Stimulated activated CD8-positive, alpha-beta memory T cell treated with anti-CD3 and anti-CD28 coated beads, Interleukin-4, amount 100 ng/mL, for 4 hours (primary cell): ENCODE measurements at places on chromosomes 16 and 17.

DNA sequence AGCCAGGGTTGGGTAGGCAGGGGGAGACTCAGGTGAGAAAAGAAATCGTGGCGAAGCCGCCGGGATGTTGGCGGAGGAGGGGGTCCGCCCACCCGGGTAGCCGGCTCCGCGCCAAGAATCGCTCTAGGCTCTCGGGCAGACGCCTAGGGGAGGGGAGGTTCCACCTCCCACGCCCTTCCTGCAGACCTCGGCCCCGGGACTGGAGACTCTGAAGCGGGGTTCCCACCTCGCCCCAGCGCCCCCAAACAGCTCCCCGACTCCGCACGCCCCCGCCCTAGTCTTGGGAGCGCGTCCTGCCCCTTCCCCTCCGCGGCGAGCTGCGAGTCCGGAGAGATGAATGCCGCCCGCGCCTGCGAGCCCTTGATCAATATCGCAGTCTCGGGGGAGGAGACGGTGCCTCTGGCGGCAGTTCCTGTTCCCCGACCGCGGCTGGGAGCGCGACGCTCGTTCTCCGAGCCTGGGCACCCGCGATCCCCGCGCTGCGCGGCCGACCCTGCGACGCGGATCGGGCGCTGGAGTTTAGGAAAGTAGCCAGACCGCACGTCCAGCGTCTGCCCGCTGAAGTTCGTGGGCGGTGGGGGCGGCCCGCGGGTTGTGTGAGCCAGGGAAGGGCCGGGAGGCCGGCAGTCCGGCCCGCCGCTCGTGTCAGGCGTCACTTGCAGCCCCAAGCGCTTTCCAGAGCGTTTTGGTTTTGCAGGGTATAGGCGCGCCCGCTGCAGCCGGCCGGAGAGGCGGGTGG, 790 bp downstream of the CRHR1 start:
- DNase-seq: no peak

GRCh38 chr16:68512183-68512582, 26.9 kb upstream of the ZFP90 start:
- DNase-seq: no peak

GRCh38 chr17:70251706-70252105, 82.4 kb downstream of the KCNJ2 start:
- no peak for DNase-seq

GRCh38 chr17:8846768-8847211, 20.7 kb downstream of the PIK3R6 start:
- no peak for DNase-seq

DNA sequence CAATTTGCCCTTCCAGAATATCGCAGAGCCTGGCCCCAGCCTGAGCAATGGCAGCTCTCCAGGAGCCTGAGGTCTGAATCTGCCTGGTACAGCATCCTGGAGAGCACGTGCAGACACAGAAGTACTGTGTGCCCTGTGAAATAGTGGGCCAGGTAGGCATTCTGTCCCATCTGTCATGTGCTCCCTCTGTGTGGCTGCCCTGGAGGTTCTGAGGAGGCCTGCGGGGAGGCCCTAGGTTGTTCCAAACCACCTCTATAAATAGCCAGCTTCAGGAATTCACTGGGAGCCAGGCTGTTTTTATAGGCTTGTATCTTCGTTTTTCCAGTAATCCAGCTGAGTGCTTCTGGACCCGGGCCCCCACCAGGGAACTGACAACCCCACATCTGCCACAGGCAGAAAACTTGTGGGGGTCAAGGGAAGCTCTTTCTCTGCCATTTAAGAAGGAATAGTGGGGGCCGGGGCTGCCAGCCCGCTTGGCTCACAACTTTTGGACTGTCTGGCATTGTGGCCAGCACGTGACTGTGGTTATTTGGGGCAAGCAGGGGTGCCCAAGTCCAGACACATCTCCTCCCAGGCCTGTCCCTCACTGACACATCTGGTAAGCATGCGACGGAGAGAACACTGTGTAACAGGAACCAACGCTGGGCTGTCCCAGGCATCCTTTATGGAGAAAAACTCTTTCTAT, 356.3 kb upstream of the TNRC6C start:
- no peak for DNase-seq

DNA sequence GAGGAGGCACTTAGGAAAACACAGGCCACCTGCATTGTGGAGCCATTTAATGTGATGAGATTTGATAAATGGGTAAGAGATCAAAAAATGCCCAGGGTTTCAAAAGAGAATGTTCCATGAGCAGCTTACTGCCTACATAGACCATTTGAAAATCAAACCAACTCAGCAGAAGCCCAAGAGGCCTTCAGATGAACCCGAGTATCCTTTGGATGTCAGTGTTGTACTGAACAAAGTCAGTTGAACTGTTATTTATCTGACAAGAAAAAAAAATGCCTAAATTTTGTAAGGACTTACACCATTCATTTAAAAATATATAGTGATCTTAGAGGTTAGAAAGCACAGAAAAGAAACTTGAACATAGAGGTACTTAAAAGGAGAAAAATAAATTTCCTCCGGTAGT, 381.7 kb downstream of the ZFHX3 start:
- no peak for DNase-seq
